ENCODE measurements at places on chromosomes 11 and 22.

DNA sequence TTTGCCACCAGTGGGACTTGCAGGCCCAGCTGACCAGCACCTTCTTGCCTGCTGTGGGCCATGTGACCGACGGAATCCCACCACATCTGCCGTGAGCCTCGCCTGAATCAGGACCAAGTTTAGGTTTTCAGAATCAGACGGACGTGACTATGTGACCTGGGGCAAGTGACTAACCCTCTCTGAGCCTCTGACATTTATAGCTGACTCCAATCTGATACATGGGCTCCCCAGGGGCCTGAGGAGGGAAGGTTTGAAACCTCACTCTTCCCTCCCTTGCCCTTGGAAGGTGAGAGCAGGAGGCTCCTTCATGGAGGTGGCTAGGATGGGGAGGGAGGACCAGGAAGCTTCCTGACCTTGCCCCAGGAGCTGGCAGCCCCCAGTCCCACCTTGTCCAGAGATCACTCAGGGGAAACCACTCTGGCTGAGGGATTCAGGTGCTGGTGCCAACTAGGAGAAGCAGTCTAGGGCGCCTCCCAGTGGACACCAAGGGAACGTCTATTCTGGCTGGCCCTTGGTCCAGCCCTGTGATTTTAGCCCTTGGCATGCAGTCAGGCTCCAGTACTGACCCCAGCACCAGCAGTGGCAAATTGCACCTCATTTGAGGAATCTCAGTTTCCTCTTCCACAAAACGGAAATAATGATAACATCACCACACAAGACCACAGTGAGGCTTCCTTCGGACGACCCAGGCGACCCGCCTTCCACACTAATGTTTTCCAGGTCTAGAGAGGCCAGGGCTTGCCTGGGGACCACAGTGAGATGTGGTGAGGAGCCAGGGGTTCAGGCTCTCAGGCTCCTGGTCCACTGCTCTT is 47.2 kb upstream of the SYT7 start:
- peak; percentile 60 for DNase-seq

- no peak for DNase-seq
Measured at GRCh38 chr22:44861245-44861644, 108.9 kb downstream of the ARHGAP8 start.

GRCh38 chr22:11613898-11614755 is 3913.9 kb upstream of the OR11H1 start:
- no peak for DNase-seq

DNA sequence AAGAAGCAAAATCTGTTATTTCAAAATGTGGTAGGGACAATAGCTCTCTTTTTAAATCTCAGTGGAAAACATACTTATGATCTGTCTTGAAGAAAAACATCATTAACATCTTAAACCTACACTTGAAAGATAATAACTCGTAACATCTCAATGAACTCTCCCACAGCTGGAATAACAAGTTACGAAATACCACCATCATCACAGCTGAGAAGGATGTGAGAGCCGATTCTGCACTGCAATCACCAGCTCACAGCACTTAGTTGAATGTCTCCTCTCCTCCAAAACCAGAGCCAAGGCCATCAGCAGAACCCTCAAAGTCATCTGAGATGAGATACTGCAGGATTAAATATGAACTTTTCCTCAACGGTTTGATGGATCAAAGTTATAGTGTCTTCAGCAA is 124.3 kb downstream of the ARHGAP20 start:
- DNase-seq: no peak

- no peak for DNase-seq
Measured at GRCh38 chr11:96008161-96008720, 84.3 kb upstream of the MTMR2 start.

GRCh38 chr22:28268850-28269249 is 349.8 kb upstream of the PITPNB start:
- no peak for DNase-seq

DNA sequence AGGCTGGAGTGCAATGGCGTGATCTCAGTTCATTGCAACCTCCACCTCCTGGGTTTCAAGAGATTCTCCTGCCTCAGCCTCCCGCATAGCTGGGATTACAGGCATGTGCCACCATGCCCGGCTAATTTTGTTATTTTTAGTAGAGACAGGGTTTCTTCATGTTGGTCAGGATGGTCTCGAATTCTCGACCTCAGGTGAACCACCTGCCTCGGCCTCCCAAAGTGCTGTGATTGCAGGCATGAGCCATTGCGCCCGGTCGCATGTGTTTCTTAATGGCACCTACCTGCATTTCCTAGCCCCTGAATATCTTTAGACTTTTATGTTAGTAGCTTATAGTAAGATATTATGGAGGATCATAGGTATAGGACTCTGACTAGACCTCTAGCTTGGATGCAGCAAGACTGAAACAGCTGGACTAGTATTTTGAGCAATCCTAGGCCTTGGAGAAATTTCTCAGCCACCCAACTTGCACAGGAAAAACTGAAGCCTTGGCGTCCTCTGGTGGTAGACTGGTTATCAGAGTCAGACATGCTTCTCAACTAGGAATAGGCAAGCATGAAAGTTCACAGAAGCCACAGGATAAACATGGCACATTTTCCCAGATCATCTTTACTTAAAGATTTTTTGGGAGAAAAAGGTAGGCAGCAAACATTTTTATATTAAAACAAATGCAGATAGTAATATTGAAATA is 22.7 kb upstream of the C1QTNF4 start:
- no peak for DNase-seq

- peak; percentile 44 for DNase-seq
Measured at GRCh38 chr22:29480512-29481264, 670 bp downstream of the NEFH start.

DNA sequence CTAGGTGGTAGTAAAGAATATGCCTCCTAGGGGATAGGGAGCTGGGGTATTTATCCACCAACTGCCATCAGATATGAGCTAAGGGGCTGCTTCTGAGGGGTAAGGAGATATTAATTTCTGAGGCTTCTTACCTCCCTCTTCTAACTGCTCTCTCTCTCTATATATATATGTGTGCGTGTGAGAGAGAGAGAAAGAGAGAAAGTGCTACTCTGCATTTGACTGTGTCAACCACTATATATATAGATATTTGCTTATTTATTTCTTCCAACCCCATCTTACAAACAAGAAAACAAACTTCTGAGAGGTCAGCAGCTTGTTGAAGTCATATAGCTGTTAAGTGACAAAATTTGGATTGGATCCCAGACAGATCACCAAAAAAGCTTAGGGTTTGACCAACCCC is 5.9 kb upstream of the HEPACAM start:
- no peak for DNase-seq

GRCh38 chr11:129312730-129313503 is 62.7 kb upstream of the BARX2 start:
- no peak for DNase-seq

DNA sequence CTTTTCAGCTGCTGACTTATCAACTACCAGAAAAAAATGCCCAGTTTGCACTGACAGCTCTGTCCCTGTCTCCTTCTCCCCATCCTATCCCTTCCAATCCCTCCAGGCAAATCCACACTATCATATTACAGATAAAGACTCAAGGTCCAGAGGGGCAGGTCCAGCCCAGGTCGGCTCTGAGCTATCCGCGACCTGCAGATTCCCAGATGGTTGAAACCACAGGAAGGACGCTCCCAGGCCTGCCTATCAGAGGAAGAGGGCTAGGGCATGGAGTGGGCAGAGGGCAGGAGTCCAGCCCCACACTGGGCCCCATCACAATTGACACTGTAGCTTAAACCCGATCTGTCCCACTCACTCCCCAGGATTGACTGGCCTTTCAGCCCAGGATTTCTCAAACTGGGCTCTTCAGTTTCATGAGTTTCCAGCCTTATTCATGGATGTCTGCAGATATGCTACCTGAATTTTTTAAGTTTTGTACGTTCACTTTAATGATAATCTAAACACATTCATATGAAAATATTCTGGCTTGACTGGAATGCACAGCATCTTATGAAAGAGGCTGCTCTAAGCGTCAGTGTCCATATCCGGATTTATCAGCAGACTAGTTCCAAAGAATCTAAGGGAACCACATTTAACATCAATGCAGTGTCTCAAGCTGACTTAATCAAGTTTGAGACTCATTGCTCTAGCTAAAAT is 16.4 kb upstream of the FCHSD2 start:
- DNase-seq: no peak

DNA sequence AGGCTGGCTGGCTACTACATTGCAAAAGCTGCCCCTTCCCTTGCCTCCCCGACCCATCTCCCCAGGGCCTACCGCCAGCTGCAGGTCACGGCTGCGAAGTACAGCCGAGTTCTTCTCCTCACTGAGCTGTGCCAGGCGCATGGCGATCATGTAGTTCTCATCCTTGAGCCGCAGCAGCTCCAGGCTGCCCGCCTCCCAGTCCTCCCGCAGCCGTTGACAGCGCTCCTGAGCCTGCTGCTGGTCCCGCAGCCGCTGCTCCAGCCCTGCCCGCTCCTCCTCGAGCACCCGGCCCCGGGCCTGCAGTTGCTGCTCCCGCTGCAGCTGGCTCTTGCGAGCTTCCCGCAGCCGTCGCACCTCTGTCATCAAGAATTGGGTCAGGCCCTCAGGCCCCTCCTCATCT is 3.3 kb downstream of the CARD10 start:
- DNase-seq: no peak

- DNase-seq: no peak
Measured at GRCh38 chr11:78567209-78567608, 7.5 kb downstream of the NARS2 start.

GRCh38 chr22:33563220-33563964 is 356.9 kb downstream of the LARGE1 start:
- no peak for DNase-seq

DNA sequence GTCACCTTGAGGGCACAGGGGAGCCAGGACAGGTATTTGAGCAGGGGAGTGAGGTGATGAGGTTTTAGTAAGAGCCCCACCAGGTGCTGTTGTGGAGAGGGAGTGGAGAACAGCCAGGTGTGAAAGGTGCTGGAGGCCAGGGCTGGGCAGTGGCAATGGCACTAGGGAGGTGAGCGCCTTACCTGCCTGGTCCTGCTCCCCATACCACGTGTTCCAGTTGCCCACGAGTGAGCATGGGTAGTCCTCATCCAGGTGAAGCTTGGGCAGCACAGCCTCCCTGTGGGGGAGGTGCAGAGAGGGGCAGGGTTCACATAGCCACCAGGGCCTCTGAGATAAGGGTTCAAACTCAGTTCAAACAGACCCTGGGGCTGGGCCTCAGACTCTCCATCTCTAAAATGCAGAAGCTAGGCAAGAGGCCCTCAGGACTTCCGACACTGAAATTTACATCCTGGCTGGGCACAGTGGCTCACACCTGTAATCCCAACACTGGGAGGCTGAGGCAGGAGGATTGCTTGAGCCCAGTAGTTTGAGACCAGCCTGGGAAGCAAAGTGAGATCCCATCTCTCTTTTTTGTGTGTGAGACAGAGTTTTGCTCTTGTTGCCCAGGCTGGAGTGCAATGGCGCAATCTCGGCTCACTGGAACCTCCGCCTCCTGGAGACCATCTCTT is 11.8 kb downstream of the NIPSNAP1 start:
- no peak for DNase-seq

GRCh38 chr11:120130176-120130980 is 7.5 kb downstream of the TRIM29 start:
- no peak for DNase-seq

- DNase-seq: no peak
Measured at GRCh38 chr22:38219632-38220031, 17.8 kb downstream of the MAFF start.

DNA sequence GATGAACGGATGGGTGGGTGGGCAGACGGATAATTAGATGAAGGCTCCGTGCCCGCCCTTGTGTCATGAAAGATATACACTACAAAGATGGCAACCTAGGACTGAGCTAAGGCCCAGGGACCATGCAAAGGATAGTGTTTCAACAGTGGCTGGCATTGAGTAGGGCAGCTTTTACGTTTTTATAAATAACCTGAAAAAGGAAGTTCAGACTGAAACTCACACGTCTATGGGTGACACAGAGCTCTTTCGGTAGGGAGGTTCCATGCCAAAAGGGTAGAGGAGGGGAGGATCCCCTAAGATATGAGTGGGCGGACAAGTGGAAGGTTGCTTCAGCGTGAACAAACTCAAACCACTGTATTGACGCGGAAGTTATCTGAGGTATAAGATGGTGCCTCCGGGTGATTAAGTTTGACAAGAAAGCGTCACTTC is 90.5 kb downstream of the UBASH3B start:
- DNase-seq: peak; percentile 63

DNA sequence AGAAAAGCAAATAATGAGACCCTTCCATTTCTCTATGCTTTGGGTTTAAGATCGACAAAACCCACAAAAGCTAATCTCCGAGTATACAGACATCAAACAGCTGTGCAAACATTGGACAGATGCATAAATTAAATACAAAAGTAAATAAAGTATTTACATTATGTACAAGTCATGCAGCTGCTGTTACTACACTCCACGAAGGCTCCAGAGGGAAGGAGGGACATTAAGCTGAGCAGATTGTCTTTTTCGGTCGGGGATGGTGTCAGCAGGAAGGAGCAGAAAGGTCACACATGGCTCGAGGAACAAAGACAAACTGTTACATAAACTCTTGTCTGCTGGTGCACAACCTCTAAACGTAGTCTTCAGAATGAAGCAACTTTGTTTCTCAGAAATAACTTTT is 88.8 kb upstream of the BARX2 start:
- no peak for DNase-seq

DNA sequence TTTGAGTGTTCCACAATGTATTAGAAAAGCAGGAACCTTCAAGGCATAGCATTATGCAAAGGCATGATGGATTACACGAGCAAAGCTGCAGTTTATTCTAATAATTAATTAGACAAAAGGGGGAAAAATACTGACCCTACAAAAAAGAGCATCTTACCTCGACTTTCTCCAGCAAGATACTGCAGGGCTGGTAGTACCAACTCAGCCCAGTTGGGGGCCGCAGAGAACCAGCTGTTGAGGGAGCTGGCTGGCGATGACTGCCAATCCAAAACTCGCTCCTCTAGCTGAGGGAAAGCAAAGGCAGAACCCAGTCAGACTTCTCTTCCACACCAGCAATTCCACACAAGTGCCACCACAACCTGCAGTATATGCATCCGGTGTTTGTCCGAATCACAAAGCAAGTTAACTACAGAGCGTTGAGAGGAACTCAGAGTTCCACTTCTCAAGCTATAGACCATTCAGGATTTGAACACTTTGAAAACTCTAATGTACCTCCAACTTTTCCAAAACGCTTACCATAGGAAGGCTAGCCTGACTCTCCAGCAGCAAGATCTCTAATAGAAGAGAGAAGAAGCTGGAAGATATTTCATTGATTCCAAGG is 13.7 kb downstream of the NFRKB start:
- DNase-seq: peak; percentile 53

- no peak for DNase-seq
Measured at GRCh38 chr11:8531312-8531711, 62.7 kb downstream of the STK33 start.

GRCh38 chr11:112129656-112130055 is 34.2 kb downstream of the IL18 start:
- DNase-seq: no peak

Measured in stimulated activated naive CD8-positive, alpha-beta T cell treated with anti-CD3 and anti-CD28 coated beads, Interleukin-15, Interleukin-2, amounts not matched to agents 100 U/mL and 50 U/mL, for 24 hours (primary cell).